ENCODE measurements at places on chromosomes 6 and 20.

DNA sequence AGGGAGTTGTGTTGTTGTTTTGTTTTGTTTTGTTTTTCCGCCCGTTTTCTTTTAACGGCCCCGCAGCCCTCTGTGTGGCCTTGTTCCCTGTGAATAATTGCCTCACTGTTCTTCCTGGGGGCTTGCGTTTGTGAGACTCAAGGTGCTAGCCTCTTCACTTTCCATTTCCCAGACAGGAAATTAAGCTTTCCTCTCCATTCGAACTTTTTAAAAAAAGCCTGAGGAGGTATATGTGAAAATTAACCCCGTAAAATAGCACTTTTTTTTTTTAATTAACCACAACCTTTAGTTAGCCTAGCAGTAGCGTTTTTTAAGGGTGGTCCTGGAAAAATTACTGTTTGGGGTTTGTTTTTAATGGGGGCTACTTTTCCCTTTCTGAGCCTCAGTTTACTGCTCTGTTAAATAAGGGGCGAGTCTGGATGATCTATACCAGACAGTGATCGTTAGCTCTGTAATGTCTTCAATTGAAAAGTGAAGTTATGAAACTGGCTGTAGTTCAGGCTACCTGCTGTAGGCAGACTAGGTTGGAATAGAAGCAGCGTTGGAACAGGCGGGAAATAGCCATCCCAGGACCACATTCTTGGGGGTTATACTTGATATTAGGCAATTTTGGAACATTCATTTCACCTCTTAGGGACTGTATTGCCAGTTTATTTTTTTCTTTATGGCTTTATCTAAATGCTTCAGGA, 1.7 kb downstream of the STX16 start:
- peak; percentile 11 for DNase-seq

- DNase-seq: no peak
These were observed 20.0 kb upstream of the UBE2J1 start for GRCh38 chr6:89372506-89372901.

DNA sequence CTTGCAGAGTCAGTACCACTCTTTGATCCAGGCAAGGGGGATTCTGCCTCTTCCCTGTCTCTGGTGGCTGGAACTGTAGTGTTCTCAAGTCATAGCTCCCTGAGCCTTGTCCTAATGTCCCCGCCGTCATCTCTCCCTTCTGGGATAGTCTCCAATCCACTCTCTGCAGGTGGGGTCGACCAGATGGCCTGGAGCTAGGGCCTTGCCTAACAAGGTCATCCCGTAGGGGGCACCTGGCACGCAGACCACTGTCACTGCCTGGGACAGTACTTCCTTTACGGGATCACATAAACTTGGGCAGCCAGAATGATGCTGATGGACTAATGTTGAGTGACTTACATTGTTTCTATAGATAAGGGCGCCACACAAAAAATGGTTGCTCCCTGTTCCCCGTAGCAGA, 118.9 kb upstream of the SLC22A23 start:
- DNase-seq: no peak

- DNase-seq: no peak
These were observed 40.0 kb downstream of the REPS1 start for GRCh38 chr6:138948004-138948403.

DNA sequence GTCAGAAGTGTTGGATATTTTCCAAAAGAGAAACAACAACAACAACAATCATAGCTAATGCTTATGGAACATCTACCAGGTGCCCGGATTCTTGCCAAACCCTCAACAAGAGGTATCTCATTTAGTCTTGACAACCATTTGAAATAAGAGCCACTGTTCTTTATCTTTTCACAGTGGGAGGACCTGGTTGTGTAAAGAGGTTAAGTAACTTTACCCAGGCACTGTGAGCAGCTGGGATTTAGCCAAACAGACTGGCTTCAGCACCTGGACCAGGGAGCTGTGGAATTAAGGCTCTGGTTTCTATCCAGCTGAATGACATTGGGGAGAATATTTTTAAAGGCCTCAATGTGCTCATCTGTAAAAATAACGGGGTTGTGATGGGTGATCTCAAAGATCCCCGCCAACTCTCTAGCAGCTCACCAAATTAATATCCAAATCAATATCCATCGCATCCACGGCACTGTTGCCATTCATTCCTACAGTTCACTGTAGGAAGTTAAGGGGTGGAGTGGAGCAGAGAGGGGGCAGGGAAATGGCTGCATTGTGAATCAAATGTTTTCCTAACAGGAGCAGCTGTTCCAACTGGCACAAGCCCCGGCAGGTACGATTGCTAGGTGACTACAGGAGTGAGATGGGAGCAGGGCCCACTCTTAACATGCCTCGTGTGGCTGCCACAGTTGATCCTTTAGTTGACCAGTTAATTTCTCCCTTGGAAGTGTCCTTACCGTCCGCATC, 61.8 kb downstream of the GCNT2 start:
- DNase-seq: no peak

DNA sequence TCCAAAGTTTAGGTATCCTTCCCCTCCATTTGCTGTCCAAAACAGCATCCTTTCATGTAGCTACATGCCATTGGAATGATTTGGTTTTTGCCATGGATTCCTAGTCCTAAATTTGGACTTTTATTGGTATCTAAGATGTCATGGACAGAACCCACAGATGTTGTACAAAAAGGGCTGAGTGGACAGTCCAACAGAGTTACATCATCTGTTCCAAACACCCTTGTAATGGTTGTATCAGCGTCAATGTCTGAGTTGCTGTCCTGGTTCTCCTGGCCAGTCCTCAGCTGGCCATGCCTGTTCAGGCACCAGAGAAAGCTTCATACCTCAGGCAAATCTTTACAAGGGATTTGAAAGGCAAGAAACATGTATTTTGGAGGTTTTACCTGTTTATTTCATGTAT, 191.3 kb downstream of the ESR1 start:
- DNase-seq: no peak

- DNase-seq: no peak
These were observed 137.8 kb downstream of the EDN3 start for GRCh38 chr20:59438201-59438600.

GRCh38 chr20:40750541-40751035, 61.6 kb upstream of the MAFB start:
- no peak for DNase-seq

DNA sequence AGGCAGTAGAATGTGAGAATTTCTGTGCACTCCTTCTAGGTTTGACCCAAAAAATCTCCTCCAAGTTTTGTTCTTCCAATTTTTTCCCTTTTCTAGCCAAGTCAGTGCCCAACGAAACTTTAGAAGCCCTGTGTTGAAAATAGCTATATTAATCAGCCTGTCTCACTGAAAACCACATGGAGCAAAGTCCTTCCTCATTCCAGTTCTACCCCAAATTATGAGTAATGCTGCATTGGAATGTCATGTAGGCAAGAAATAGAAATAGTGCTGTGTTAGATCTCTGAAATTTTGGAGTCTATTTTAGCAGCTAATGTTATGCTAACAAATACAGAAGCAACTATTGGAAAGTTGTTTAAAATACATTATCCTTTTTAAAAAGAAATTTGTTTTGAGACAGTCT, 725.5 kb downstream of the TBC1D32 start:
- no peak for DNase-seq

DNA sequence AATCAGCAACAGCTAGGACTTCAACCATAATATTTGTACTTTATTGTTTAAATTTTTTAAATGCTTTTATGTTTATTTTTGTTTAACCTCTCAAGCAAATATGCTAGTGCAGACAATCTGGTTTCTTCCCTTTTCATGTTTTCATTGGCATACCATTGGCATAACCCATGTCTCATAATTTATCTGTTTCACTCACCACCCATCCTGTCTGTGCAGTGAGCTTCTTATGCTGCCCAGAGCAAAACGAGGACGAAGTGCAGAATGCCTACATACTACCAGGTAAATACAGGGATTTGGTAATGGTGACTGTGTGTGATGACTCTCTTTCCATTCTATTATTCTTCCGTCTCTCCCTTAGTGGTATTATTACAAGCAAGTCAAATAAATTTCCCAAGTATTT, 361.4 kb upstream of the KCNQ5 start:
- no peak for DNase-seq

DNA sequence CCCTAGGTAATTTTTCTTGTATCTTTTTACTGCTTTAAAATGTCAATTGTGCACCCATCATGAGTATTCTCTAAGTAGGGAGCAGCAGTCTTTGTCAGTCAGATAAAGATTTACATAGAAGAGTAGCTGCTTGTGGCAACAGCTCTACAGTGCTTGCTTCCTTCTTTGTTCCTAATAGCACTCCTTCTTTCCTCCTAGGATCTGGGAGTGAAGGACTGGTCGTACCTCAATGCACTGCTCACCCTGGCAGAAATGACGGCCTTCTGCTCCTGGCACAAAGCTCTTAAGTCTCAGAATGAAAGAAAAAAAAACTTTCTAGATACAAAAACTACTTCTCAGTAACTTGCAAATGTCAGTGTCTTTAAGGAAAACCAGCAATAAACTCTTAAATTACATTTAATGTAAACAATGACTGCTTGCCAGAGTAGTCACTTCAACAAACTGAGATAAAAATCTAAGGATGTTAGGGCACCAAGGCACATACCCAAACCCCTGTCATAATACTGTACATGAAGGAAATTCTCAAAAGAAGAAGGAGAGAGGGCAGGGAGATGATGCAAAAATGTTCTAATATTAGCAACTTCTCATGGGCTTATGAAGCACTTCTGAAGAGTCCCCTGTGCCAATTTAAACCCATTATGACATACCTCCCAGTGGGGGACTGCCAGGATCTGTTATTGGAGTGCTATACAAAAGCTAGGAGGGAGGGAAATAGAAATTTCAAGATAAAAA, 34.0 kb downstream of the NCOA6 start:
- peak; percentile 14 for DNase-seq
